CD8-positive, alpha-beta memory T cell (primary cell): ENCODE measurements at places on chromosomes 1 and 21. TPM values are rescaled to one million over a fixed set of nuclear protein-coding genes. Genes with fewer than 3 reads are reported as not detected.
A peak's percentile ranks its signal among the peaks of the same experiment; 100 is the strongest.

- no peak overlapping the region for H3K27ac ChIP-seq
- H3K4me1 ChIP-seq: no peaks in the 10 kb centered on the region
- no peak overlapping the region for H3K4me3 ChIP-seq
- H3K36me3 ChIP-seq: peaks cover 58% of the 10 kb centered on the region
Measured at GRCh38 chr1:64834734-64835133, 89.9 kb downstream of the RAVER2 start.

DNA sequence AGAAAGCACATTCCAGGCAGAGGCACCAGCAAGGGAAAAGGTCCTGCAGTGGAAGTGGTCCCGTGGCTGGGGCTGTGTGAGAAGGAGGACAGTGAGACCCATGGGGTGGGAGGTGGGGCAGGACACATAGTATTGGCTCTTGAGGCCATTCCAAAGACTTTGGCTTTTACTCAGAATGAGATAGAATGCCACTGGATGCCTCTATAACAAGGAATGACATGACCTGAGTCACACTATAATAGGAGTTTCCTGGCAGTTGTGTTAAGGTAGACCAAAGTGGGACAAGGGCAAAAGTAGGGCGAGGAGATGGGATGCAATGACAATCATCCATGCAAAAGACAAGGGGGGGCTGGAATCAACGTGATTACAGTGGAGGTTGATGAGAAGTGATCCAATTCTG lies 24.7 kb upstream of the LAMC2 start:
- H3K36me3 ChIP-seq: no peaks in the 10 kb centered on the region
- no peak overlapping the region for H3K4me3 ChIP-seq
- H3K4me1 ChIP-seq: no peaks in the 10 kb centered on the region
- no peak for DNase-seq
- H3K27ac ChIP-seq: no peak overlapping the region
- H3K27me3 ChIP-seq: no peaks in the 10 kb centered on the region

DNA sequence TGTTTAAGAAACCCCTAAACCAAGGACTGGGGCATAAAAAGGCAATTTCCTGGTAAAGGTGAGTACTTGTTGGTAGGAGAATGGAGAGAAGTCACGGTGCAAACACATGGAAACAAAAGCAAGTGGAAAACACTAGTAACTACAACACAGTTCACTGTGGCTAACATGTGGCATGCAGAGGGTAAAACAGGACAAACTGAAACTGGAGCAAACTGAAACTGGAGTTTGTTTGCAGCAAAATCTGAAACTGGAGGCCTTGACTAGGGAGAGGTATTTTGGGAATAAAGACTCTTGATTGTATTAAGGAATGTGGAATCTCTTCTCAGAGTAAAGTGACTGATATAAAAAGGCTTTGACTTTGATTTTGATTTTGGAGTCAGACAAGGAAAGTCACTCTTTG lies 376.3 kb upstream of the PRMT6 start:
- no peak overlapping the region for H3K27ac ChIP-seq
- H3K4me1 ChIP-seq: no peaks in the 10 kb centered on the region
- no peaks in the 10 kb centered on the region for H3K36me3 ChIP-seq
- H3K4me3 ChIP-seq: no peak overlapping the region
- H3K27me3 ChIP-seq: no peaks in the 10 kb centered on the region

Gene NTNG1
- not detected for total RNA-seq

GRCh38 chr1:153456396-153456795 lies 4.1 kb downstream of the S100A7 start:
- no peaks in the 10 kb centered on the region for H3K4me1 ChIP-seq
- no peak for DNase-seq
- H3K36me3 ChIP-seq: no peaks in the 10 kb centered on the region
- H3K27ac ChIP-seq: no peak overlapping the region

GRCh38 chr21:15430577-15430976 lies 299.2 kb upstream of the USP25 start:
- H3K27me3 ChIP-seq: no peaks in the 10 kb centered on the region
- DNase-seq: no peak
- no peak overlapping the region for H3K4me3 ChIP-seq
- no peaks in the 10 kb centered on the region for H3K4me1 ChIP-seq
- no peak overlapping the region for H3K27ac ChIP-seq

DNA sequence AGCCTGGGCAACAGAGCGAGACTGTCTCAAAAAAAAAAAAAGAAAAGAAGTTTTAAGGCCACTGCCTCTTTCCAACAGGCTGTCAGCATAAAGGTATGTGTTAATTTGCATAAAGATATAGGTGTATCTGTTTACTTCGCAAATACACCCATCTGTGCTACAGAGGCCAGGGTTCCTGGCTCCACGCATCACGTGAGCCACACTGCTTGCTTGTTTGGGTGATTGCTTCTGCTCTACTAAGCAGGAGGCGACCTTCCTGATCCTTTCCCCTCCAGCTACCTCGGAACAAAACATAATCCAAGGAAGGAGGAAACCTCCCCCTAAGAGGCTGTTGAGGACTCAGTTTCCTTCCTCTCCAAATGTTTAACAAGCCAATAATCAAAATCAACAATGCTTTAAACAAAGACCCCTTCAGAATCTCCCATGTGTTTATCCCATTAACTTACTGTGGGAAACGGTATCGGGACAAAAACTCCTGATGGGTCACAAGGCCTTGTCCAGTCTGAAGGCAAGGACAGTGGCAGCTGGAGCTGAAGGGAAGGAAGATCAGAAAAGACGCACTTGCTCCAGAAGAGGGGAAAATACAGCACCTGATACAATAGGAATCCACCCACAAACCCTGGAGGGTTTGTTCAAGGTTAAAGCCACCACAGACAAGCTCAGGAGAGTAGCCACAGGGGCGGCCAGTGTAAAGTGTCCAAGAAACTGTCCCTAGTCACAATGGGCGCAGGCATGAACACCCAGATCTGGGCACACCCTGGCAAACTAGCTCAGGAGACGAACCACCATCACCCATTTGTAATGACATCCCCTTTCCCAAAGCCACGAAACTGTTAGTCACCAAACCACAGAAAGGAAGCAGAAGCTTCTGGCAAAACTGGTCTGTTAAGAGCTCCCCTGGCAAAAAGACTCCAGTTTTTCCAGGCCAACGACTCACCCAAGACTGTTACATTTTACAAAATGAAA lies 17.2 kb downstream of the CTNNBIP1 start:
- H3K4me3 ChIP-seq: no peak overlapping the region
- no peaks in the 10 kb centered on the region for H3K4me1 ChIP-seq
- H3K27ac ChIP-seq: no peak overlapping the region
- no peak for DNase-seq
- H3K27me3 ChIP-seq: no peaks in the 10 kb centered on the region
- no peaks in the 10 kb centered on the region for H3K36me3 ChIP-seq

Gene GJA8
- not detected for total RNA-seq

- H3K4me3 ChIP-seq: no peak overlapping the region
- no peaks in the 10 kb centered on the region for H3K4me1 ChIP-seq
- no peaks in the 10 kb centered on the region for H3K27me3 ChIP-seq
Measured at GRCh38 chr21:17422931-17423330, 89.9 kb upstream of the CXADR start.

GRCh38 chr1:212315907-212316306 lies 30.7 kb downstream of the PPP2R5A start:
- H3K4me1 ChIP-seq: peaks cover 31% of the 10 kb centered on the region
- H3K27me3 ChIP-seq: no peaks in the 10 kb centered on the region
- no peaks in the 10 kb centered on the region for H3K36me3 ChIP-seq
- no peak overlapping the region for H3K27ac ChIP-seq
- H3K4me3 ChIP-seq: no peak overlapping the region
- no peak for DNase-seq

Gene LCE1A
- not detected for total RNA-seq

Gene AMY2A
- total RNA-seq: not detected

DNA sequence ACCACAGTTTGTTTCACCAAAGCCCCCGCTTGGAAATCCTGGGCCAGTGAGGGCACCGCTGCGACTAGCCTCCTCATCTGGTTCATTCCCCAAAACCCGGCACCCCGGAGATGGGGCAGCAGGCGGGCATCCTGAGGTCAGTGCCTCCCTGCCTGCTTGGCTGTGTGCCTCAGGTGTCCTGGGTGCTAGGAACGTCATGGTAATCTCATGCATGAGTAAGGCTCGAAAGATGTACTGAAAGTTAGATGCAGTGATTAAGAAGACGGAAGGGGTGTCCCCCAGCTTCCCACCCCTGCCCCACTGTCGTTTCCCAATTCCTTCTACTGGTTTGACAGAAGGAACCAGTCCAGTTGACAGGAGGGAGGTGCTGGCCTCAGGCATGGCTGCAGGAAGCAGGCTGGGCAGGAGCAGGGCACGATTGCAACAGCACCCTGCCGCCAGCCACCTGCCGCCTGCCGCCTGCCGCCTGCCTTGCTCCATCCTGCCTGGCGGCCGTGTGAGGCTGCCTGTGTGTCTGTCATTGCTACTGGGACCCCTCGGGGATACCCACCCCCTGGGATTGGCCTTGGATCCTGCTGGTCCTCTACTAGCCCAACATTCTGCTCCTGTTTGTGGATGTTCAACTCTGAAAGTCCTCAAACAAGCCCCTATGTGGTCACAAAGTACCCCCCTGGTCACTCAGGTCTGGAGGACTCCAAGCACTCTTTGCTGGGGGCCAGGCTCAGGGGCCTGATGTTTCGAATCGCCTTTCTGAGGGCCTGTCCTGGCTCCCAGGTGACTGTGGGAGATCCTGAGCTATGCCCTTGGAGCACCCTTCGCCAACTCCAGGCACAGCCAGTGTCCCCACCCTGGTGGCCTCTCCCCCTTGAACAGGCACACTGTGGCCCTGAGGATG lies 73.0 kb upstream of the IFFO2 start:
- DNase-seq: no peak
- no peaks in the 10 kb centered on the region for H3K36me3 ChIP-seq
- no peaks in the 10 kb centered on the region for H3K27me3 ChIP-seq
- H3K4me3 ChIP-seq: no peak overlapping the region
- H3K4me1 ChIP-seq: peaks cover 5% of the 10 kb centered on the region

DNA sequence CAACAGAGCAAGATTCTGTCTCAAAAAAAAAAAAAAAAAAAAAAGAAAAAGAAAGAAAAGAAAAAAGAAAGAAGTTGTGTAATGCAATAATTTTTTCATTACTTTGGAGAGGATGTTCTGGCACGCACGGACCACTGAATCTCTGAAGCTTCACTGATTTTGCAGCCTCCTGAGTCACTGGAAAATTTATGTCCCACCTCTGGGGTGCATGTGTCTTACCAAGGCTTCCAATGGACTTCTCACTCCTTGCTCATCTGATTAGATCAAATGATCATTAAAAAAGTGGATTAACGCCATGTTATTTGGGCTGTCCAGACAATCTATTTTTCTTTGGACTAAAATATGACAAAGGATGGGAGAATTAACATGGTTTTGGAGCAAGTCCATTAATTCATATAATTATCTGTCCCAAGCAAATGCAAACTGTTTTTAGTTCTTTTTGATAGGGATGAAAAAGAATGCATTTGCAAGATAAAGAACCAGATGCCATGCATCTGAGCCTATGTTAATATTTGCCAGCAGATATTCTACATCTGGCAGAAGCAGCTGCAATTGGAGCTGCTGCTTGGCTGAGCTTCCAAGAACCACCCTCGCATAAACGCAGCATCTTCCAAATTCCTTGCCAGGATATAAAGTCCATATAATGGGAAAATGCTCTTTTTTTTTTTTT lies 10.1 kb upstream of the MAP1LC3C start:
- H3K4me1 ChIP-seq: no peaks in the 10 kb centered on the region
- no peak overlapping the region for H3K27ac ChIP-seq
- H3K36me3 ChIP-seq: no peaks in the 10 kb centered on the region

Gene OR2L8
- not detected for total RNA-seq

GRCh38 chr1:115929881-115930280 lies 46.4 kb upstream of the SLC22A15 start:
- no peaks in the 10 kb centered on the region for H3K36me3 ChIP-seq
- no peak overlapping the region for H3K27ac ChIP-seq
- H3K4me3 ChIP-seq: no peak overlapping the region
- H3K4me1 ChIP-seq: no peaks in the 10 kb centered on the region
- H3K27me3 ChIP-seq: no peaks in the 10 kb centered on the region

Gene XCL2
- 316 TPM for total RNA-seq

DNA sequence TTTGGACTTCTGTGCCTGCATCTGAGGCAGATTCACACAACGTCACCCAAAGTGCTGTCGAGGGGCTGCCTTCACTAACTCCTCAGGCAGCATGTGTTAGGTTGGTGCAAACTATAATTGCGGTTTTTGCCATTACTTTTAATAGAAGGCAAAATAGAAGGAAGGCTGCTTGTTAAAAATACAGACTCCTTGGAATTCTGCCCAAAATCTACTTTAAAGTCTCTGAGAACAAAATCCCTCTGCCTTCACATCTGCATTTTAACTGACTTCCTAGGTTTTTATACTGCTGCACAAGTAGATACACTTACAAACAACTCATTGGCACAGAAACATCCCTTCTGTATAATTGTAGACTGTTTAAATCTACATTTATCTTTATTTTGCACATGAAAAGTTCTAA lies 41.3 kb upstream of the SLC19A2 start:
- DNase-seq: no peak
- H3K4me1 ChIP-seq: no peaks in the 10 kb centered on the region
- no peaks in the 10 kb centered on the region for H3K27me3 ChIP-seq
- H3K4me3 ChIP-seq: no peak overlapping the region
- H3K27ac ChIP-seq: no peak overlapping the region

GRCh38 chr1:114740331-114740730 lies 17.5 kb downstream of the CSDE1 start:
- H3K36me3 ChIP-seq: peaks cover 38% of the 10 kb centered on the region
- H3K27me3 ChIP-seq: no peaks in the 10 kb centered on the region
- DNase-seq: no peak

GRCh38 chr1:24535021-24535424 lies 20.9 kb upstream of the NCMAP start:
- H3K4me3 ChIP-seq: peak overlapping the region; percentile 76
- peaks cover 15% of the 10 kb centered on the region for H3K36me3 ChIP-seq
- H3K27me3 ChIP-seq: no peaks in the 10 kb centered on the region

GRCh38 chr1:216958569-216958968 lies 235.3 kb upstream of the ESRRG start:
- no peaks in the 10 kb centered on the region for H3K4me1 ChIP-seq
- no peaks in the 10 kb centered on the region for H3K27me3 ChIP-seq
- no peaks in the 10 kb centered on the region for H3K36me3 ChIP-seq

DNA sequence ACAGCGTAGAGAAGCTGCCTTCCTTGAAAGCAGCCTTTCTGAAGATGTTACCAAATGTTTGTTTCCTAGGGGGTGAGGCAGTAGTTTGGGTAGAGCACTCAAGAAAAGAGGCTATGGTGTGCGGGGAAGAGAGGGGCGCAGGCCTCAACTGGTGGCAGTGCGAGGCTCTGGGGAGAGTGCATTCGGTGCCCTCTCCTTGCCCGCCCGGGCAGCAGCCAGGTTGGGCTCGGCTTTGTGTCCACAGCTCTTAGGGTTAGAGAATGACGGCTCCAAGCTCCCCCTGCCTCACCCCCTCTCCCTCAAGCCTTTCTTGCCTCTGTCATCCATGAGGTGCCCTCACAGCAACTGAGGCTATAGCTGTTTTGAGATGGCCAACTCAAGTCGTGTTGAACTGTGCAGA lies 899 bp upstream of the SLFNL1 start:
- peaks cover under 1% of the 10 kb centered on the region for H3K36me3 ChIP-seq
- H3K4me1 ChIP-seq: no peaks in the 10 kb centered on the region
- H3K27me3 ChIP-seq: no peaks in the 10 kb centered on the region
- no peak overlapping the region for H3K4me3 ChIP-seq
- no peak for DNase-seq

- H3K27ac ChIP-seq: no peak overlapping the region
- H3K4me1 ChIP-seq: peaks cover 23% of the 10 kb centered on the region
- peak; percentile 50 for DNase-seq
- peaks cover 4% of the 10 kb centered on the region for H3K27me3 ChIP-seq
Measured at GRCh38 chr1:45785583-45785982, 17.8 kb upstream of the MAST2 start.
